ENCODE measurements at places on chromosomes 4 and X.

DNA sequence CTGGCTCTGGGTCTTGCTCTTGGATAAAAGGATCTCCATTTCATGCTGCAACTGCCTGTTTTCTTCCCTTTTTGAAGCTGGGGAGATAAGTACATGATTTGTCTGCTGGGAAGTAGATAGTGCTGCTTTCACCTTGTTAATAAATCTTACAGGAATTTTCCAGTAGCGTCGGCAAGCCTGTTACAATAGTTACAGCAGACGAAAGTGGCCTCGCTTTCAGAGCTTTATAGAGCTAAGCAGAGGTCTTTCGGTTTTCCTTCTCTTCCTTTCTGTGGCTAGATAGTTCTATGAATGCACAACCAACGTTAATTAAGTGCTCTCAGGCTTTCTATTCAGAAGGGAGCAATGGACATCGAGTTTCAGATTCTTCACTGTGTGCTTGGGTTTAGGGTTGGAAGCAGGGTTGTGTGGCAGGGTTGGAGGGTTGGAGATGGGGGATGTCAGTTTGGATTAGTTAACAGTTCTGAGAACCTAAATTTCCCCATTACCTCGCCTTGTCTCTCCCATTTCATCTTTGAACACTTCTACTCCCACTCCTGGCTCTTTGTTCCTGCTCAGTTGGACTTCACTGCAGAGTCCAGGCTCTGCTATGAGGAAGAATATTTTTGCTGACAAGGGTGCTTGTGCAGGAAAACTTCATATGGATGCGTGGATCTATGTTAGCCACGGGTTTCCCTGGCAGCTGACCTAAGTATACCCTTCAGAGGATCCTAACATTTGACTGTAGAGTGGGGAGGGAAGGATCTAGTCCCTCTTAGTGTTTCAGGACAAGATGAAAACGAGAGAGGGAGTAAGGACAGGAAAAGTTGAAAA is 237.9 kb downstream of the ARHGAP10 start:
- no peak for DNase-seq

DNA sequence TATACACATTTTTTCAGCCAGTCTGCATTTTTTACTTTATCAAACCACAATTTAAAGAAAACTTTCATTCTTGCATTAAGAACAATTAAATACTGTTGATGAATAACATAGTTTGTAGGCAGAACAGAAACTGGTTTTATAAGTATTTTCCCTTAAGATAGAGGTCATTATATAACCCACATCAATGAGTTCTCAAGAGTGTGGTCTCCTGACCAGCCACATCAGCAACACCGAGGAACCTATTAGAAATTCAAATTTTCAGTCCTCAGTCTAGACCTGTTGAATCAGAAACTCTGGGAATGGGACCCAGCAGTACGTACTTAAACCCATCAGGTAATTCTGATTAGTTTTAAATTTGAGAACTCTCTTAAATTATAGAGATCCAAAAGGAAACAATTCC is 299.6 kb upstream of the ARSJ start:
- DNase-seq, result no peak

- DNase-seq, result no peak
Measured at GRCh38 chr4:101960431-101960830, 169.9 kb downstream of the BANK1 start.

DNA sequence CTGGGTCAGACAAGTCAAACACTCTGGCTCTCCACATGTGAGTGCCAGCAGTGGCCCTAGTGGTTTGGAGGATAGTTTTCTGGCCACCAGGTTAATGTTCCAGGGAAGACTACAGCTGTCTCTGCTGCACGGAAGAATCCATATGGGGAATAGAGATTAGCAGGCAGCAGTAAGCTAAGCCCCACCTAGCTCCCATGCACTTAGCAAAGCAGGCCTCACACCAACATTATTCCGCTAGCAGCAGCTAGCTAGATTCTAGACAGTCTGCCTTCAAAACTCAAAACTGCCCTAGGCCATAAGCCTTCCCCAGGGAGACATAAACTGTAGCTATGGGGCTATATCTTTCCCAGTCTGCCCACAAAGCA is 203.4 kb downstream of the CHIC1 start:
- no peak for DNase-seq

DNA sequence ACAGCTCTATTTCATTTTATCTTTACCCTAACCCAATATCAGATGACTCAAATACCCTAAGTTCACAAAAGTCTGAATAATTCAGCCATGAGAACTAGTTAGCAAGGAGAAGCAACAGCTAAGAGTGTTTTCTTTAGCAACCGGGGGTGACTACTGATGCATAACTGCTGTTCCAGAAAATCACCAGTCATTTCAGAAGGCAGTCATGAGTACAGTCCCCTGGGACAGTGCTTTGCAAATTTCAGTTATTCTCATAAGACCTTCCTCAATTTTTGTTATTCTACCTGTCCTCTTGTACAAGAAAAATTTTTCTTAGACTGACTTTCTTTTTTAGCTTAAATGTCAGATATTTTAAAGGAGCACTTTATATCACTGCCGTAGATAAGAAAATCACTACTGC is 16.4 kb downstream of the BANK1 start:
- no peak for DNase-seq

DNA sequence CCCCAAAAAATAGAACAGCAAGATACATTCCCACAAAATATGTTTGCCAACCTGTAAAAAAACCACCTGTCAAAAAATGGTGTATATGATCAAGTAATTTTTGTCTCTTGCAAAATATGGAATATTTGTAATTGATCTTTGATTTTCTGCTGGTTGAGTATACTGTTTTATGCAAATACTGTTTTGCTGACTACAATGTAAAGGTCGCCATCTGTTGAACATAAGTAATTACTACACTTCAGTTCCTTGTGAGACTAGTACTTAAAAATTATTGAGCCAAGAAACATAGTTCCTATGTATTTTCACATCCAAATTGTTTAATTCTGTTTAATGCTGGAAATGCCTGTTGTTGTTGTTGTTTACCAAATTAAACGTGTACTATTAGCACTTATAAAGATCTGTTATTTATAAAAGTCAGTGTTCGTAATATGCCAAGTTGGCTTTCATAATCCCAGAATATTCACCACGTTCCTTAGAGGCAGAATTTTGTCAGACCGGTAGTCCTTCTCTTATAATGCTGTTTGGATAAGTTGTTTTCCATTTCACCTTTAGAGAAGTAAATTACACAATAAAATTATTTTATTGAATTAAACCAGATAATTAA is 144.2 kb downstream of the PDLIM5 start:
- DNase-seq, result peak; percentile 60

GRCh38 chrX:18871161-18871890 is 112.6 kb downstream of the PHKA2 start:
- DNase-seq, result no peak

DNA sequence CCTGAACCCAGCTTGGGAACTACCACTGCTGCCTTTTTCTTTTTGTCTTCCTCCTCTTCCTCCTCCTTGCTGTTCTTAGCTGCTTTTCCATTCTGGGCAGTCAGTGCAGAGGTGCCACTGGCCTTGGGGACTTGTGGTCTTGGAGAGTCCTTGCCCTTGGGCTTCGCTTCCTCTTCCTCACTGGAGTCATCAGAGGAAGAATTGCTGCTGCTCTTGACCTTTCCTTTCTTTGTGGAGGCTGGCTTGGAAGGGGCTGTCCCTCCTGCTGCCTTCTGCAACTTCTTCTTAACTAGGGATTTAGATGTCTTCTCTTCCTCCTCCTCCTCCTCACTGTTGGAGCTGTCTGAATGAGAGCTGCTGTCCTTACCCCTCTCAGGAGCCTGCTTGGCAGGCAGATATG is 53.2 kb downstream of the FAM9B start:
- no peak for DNase-seq

GRCh38 chrX:20517565-20517964 is 250.9 kb upstream of the RPS6KA3 start:
- DNase-seq, result no peak

DNA sequence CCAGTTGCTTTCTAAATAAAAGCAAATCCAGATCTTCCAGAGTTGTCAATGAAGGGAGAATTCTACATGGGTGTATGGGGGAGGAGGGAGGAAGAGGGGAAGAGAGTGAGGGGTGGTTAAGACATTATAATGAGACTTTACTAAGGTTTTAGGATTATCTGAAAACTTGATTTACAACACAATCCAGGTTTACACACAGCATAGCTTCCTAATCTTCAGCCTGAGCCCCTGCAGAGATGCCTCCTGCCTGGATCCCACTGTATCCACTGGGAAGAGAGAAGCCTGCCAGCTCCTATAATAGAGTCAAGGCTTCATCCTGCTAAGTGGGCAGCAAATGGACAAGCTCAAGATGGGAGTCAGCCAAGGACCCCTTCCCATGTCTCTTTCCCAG is 85.6 kb upstream of the KIT start:
- DNase-seq, result no peak

DNA sequence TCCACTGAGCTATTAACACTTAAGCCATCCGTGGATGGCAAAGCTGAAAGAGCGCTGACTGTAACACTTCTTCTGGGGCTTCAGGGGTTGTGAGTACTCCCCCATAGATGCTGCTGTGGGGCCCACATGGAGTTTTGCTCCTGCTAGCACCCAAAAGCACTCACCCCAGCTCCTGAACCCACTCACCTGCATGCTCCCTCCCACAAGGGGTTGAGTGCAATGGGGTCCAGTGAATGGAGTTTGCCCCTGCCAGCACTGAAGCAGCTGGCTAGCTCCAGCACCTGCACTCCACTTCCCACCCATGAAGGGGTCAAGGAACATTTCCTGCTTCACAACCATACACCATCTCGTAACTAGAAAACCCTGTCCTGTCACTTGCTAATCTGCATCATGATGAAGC is 78.9 kb downstream of the IL21 start:
- DNase-seq, result no peak

- DNase-seq, result peak; percentile 88
Measured at GRCh38 chr4:175127314-175127713, 209.2 kb downstream of the ADAM29 start.

DNA sequence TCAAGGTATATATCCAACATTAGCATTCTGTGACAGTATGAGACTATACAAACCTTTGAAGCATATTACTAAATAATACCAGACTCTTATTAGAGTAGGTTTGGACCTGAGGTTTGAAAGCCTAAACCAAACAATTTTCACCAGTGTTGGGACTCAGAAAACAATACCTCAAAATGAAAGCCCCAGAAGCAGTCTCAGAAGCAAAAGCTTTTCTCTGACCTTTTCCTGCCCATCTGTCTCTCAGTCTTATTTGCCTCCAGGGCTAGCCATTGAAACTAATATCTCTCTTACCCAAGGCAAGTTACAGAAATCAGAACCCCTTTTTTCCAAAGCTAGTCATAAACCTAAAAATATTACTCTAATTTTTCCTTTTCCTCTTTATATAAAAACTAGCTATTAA is 163.3 kb downstream of the PTCHD1 start:
- no peak for DNase-seq

DNA sequence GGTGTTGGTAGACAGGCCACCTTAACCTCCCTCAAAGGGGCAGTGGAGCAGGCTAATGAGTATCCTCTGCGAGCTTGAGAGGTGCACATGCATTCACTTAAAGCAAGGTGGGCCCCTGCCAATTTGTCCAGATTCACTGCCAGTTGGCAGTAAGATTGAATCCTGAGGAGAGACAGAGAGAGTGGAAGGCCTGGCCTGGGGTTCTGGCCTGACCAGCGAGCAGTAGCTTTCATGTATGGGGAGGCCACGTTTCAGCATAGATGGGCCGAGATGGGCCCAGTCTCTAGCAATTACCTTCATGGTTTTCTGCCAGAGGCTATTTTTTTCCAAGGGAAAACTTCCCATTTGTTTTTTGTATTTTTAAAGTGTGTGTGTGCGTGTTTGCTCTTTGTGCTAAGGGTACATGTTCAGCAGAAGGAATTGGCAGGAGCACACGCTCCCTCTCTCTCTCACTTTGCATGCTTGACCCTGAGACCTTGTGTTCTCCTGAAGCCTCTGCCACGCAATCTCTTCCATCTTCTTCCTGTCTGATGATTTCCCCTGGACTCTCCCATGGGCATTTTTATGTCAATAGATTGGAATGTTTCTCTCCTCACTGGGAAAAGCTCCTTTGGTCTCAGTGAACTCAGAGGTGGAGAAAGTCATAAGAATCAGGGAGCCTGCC is 215.8 kb upstream of the SFRP2 start:
- DNase-seq, result no peak

DNA sequence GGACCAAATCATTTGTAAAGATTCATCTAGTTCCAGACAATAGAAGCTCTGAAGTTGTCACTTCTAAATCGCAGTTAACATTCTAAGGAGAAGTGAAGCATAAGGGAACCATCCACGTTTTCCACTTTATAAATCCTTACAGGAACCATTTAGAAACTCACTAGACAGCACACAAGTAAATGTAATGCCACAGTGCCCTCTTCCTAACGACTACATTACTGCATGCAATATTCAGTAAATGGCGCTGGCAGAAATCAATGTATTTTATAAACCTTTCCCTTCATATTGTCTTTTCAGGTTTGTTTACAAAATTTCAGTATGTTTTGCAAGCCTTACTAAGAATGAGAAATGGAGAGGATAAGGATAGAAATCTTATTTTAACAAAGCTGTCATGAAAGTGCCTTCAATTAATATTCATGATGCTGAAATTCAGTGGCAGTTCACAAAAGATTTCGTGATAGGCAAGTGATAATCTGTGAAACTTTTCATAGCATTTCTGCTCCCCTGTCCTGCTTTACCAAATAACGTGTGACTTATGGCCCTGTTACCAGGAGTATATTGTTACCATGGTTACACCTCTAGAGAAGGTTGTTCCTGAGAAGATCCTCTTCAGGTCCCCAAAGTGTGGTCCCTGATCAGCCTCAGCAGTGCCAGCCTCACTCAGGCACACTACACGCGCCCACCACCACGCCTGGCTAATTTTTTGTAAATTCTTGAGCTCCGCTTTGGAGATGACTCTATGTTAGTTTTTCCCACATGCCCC is 54.2 kb downstream of the TMA16 start:
- DNase-seq, result peak; percentile 65

DNA sequence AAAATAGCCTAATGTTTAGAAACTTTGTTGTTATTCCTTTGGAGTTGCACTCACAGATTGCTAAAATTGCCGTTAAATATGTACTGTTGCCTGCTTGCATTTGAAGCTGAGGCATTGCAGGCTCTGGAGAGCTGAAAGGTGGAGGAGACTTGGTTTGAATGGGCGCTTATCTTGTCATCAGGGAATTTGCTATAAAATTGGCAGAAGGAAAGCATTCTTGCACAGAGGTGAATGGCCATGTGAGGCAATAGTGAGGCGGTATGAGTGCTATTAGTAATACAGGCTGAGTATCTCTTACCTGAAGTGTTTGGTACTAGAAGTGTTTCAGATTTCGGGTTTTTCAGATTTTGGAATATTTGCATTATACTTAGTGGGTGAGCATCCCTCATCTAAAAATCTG is 41.3 kb downstream of the TRAPPC11 start:
- peak; percentile 38 for DNase-seq

GRCh38 chr4:6178757-6179156 is 21.6 kb downstream of the JAKMIP1 start:
- DNase-seq, result peak; percentile 18

- peak; percentile 40 for DNase-seq
Measured at GRCh38 chrX:20974326-20974725, 399.9 kb upstream of the CNKSR2 start.

DNA sequence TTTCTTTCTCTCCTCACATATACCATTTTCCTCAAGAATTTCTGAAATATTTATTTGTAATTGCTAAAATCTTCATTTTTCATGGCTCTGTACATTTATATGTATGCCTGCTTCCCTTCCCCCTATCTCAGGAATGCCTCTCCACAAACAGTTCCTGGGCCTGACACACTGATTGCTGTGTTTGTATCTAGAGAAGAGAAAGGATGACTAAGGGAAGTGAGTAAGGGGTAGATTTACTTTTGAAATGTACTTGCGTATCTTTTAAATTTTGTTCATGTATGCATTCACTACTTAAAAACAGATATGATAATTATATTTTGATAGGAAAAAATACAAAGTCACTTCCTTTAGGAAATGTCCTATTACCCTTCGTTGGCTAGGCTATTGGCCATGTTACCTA is 790.8 kb downstream of the PCDH18 start:
- peak; percentile 57 for DNase-seq

Measured in PC-3 (cell line).